GM10248 (cell line): ENCODE measurements at places on chromosomes 13 and 19.
A peak's percentile ranks its signal among the peaks of the same experiment; 100 is the strongest.

DNA sequence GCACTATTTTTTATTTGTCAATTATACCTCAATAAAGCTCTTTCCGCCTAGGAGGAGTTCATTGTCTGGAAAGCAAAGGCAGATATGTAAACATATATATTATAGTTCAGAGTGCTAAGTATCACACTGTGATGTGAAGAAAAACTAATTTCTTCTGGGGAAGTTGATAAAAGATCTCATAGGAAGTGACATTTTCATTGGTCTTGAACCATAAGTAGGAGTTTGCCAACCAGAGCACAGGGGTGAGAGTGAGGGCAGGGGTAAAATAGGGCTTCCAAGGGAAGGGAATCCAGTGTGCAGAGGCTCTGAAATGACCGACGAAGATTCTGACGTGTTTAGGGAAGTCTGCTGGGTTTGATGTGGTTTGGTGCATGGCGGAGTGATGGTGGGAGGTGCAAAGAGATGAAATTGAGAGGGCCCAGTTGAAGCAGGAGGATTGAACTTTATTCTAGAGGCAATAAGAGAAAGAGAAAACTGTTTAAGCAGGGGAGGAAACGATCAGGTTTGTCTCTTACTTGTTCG lies 780 bp upstream of the GTF2F2 start:
- peak; percentile 45 for DNase-seq

DNA sequence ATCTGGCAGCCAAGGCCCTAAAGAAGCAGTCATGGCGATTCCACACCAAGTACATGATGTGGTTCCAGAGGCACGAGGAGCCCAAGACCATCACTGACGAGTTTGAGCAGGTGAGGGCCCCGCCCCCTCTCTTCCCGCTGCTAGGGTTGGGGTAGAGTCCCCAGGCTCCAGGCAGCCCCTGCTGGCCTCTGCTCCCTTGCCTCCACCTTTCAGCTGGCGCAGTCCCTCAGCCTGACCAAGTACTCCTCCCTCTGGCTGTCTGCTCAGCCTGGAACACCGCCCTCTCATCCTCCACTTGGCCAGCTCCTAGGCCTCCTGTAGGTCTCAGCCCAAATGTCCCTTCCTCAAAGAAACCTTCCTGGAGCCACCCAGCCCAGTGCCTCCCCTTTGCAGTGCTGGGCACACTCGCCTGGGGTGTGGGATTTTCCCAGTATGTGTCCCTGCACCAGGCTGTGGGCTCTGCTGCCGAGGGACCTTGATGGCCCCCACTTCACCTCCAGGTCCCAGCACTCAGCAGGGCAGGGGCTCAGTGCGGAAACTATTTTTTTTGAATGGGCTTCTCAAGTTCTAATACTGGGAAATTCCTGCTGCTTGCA lies 5.7 kb downstream of the LENG1 start:
- DNase-seq: no peak

DNA sequence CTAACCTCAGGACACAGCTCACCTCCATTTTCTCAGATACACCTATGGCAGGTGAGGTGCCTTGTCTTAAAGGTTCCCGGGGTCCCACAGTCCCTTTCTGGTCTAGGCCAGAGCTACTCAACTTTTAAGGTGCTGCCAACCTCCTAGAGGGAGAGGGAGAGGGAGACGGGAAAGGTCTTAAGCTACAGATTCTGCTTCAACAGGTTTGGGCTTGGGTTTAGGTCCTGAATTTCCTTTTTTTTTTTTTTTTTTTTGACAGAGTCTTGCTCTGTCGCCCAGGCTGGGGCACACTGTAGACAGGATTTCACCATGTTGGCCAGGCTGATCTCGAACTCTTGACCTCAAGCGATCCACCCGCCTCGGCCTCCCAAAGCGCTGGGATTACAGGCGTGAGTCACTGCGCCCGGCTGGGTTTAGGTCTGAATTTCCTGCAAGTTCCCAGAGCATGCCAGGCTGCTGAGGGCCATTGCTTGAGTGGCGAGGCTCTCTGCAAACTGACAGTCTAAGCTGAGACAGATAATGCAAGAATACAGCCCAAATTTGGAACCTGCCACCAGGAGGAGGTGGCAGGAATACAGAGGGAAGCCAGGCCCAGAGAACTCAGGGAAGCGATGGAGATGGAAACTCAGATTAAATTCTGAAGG lies 7.8 kb upstream of the SYCN start:
- no peak for DNase-seq

DNA sequence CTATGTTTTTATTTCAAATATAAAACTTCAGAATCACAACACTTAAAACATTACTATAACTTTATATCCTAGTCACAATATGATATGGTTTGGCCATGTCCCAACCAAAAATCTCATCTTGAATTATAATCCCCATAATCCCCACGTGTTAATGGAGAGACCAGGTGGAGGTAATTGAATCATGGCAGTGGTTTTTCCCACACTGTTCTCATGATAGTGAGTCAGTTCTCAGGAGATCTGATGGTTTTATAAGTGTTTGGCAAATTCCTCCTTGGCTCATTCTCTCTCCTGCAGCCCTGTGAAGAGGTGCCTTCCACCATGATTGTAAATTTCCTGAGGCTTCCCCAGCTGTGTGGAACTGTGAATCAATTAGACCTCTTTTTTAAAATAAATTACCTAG lies 307.6 kb downstream of the SPRY2 start:
- DNase-seq: no peak

- no peak for DNase-seq
These were observed 316.8 kb downstream of the ATP8A2 start for GRCh38 chr13:25688536-25688935.

GRCh38 chr13:73412933-73413332 lies 354.1 kb downstream of the KLF5 start:
- no peak for DNase-seq

GRCh38 chr19:45094137-45094536 lies 1.2 kb downstream of the PPP1R37 start:
- DNase-seq: no peak

GRCh38 chr13:21060338-21061028 lies 903 bp downstream of the LATS2 start:
- peak; percentile 42 for DNase-seq

DNA sequence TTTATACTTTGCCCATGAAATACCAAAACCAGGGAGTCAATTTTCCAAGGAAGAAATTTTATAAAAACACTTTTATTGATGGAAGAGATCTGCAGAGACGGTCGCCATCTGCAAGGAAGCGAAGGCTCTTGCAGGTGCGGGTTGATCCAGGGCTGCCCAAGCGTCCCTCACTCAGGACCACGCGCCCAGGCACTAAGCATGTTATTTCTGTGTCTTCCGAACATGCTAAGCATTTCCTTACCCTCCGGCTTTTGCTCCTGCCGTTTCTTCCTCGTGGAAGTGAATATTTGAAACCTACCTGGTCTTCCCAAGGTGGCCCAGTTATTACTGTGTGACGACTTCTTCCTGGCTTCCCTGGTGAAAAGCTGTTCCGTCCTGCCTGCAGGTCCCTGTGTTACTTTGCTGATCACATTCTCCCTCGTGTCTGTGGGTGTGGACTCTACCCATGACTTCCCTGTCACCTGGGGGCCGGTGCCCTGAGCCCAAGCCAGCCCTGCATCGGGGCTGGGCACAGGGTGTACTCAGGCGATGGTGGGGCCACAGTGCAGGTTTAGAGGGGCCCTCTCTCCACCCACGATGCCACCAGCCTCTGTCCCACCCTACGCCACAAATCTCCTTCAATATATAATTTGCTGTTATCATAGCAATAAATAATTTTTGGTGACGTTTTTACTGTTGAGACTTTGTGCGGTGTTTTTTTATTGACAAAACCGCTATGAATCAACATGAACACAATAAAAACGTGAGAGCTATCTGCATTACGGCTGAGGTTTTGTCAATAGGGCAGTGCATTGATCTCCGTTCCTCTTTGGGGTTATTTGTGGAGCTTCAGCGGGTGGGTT lies 119.4 kb downstream of the URI1 start:
- DNase-seq: no peak

DNA sequence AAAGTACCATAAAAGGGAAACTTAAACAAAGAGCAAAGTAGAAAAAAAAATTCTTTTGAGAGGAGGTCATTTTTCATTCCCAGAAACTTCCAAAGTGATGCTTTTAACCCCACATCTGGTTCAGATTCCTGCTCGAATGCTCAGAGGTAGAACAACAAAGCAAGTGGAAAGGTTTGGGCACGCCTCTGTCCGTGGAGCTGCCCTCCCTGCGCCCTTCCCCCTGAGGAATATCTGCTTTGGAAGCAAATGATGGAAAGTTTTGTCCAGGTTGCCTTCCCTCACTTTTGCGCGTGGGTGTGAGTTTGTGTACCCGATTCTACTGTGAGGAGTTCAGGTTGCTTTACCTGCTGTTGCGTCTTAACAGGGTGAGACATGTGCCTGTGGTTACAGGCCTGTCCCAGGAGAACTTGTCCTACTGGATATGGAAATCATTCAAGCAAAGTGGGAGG lies 110.2 kb downstream of the KLF5 start:
- DNase-seq: no peak

DNA sequence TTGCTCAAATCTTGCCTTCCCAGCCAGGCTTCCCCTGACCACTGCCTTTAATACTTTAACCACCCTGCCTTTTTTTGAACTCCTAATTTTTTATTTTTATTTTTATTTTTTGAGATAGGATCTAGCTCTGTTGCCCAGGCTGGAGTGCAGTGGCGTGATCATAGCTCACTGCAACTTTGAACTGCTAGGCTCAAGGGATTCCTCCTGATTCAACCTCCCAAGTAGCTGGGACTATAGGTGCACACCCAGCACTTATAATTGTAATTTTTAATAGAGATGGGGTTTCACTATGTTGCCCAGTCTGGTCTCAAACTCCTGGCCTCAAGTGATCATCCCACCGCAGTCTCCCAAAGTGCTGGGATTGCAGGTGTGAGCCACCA lies 21.7 kb upstream of the FBXO27 start:
- no peak for DNase-seq

DNA sequence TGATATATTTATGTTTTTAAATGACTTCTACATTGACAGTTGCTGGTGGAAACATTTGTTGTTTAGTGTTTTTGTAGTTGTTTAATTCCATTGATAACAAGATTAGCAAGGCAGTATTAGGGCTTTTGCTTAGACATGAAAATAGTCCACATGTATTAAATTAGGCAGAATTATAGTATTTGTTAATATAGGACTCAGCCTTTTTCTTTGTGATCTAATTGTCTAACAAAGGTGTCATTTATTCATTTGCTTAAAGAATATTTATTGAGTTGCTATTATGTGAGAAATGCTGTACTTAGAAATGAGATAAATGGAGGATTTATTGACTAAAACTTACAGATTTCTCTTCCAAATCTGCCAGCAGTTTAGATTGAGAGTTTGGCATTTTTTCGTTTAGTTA lies 41.7 kb upstream of the KCTD4 start:
- no peak for DNase-seq

GRCh38 chr19:1435378-1435989 lies 2.7 kb upstream of the RPS15 start:
- no peak for DNase-seq

DNA sequence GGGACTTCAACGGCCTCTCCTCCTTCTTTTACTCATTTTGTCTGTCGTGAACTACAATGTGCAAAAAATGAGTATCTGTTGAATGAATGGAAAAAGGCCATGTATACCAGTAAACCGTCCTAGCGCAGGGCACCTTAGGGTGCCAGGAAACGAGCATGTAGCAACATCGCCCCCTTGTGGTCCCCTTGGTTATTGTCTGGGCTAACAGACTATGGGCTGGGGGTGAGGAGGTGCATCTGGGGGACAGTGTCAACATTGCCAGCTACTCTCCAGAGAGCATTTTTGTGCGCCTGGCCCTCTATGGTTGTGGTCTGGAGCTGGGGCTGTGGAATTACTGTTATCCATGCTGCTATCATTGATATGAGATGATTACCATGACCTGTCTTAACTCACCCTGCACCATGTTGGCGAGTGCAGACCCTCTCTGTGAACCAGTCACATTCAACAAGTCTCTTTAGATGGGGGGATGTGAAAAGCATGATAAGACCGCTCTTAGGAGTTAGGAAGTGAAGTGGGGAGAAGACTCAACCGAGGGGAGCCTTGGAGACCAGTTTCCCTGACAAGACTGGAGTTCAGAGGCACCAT lies 22.8 kb upstream of the SIGLEC11 start:
- peak; percentile 80 for DNase-seq
